ENCODE measurements at places on chromosomes 16 and 17.

DNA sequence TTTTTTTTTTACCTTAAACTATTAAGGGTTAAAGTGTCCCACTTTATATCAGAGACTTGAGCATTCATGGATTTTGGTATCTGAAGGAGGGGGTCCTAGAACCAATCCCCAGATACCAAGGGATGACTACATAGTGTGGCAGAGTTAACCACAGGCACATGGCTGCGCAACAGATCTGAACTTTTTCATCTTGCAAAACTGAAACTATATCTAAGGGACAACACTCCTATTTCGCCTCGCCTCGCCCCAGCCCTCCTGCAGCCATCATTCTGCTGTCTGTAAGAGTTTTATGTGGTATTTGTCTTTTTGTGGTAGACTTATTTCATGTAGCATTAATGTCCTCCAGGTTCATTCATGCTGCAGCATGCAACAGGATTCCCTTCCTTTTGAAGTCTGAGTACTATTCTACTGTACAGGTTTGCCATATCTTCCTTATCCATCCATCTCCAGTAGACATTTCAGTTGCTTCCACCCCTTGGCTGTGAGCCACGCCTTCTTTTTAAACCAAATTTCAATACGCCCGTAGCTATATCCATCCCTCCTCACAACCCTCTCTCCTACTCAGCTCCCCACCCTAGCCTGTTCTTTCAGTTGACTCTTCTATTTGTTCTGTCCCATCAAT, 53.2 kb downstream of the AMFR start:
- DNase-seq: no peak

DNA sequence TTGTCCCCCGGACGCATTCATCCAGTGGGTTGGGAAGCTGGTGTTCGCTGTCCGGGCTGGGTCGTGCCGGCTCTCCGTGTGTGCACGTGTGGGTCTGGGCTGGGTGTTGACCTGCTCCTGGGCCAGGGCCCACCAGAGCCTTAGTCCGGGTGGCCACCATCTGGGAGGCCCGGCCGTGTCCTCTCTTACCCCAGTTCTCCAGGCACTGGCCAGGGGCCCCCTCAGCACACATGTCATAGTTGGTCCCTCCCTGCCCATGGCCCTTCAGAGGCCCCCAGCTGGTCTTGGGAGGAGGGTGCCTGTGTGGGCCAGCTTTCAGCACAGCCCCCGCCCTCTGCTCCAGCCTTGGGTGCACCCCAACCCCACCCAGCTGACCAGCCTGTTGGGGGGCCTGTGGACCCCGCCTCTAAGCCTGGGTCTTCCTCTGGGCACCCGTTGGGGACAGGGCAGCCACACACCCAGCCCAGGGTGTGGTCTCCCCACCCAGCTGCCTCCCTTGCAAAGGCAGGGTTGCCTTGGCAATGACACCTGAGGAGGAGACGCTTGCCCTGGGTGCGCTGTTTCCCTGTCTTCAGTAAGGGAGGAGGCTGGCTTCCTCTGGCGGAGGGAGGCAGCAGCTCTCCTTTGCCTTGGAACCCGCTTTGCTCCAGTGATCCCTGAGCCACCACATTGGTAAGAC, 77.4 kb downstream of the JPH3 start:
- no peak for DNase-seq

GRCh38 chr16:1647856-1648255, 30.2 kb upstream of the JPT2 start:
- DNase-seq: no peak

DNA sequence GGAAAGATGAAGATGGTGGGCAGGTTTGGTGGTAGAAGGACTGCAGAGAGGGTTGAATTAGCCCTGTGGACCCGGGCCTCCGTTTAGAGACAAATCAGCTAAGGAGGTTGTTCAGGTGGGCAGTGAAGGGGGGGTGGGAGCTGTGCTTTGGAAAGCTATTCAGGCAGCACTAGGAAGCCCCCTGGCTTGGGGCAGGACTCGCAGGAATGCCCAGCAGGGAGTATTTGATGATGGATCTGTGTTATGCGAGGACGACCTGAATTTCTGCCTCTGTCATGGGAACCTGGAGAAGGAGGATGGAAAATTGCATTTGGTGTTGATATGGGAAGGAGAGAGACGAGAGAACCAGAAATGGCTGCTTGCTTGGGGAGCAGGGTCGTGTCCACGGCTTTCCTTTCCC, 3.5 kb downstream of the SPDYE4 start:
- no peak for DNase-seq

DNA sequence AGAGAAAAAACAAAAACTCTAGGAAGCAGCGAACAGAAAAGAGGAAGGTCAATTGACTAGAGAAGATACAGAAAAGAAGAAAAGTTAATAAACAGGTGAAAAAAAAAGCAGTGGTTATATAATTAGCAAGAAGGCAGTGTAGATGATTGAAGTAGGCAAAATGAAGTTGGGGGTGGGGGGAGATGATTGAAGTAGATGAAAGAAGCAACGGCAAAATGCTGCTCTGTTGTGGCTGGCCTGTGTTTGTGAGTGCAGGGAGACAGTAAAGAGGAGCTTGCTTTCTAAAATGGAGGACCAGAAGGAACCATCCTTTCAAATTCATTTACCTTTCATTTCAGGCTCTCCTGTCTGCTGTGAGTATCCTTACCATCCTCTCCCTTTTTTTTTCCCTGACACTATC, 3.6 kb downstream of the EVI2B start:
- DNase-seq: no peak

DNA sequence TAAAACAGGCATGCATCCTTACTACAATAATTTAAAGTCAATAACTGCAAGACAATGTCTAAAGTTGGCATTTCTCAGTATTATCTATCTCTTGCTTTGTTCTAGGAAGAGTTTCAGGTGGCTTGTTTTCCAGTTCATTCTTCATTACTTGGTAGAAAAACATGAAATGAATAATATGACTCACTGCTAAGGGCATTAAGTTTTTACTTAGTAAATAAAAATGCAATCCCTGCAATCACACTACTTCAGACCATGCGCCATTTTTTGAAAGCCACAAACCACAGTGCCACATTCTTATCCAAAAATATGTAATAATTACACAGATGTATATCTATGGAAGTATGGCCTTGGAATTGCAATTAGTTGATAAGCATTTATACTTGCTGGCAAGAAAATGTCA, 55.4 kb downstream of the CREBBP start:
- DNase-seq: no peak

- no peak for DNase-seq
Observed at GRCh38 chr16:84047626-84048025, 5.0 kb upstream of the SLC38A8 start.

Measured in NCI-H2107 (cell line).